ENCODE measurements at places on chromosomes 13 and 19.

- DNase-seq, result no peak
Observed at GRCh38 chr13:43959291-43959690, 79.6 kb downstream of the LACC1 start.

GRCh38 chr19:2523630-2524311, 47.8 kb downstream of the GADD45B start:
- DNase-seq, result peak; percentile 54

DNA sequence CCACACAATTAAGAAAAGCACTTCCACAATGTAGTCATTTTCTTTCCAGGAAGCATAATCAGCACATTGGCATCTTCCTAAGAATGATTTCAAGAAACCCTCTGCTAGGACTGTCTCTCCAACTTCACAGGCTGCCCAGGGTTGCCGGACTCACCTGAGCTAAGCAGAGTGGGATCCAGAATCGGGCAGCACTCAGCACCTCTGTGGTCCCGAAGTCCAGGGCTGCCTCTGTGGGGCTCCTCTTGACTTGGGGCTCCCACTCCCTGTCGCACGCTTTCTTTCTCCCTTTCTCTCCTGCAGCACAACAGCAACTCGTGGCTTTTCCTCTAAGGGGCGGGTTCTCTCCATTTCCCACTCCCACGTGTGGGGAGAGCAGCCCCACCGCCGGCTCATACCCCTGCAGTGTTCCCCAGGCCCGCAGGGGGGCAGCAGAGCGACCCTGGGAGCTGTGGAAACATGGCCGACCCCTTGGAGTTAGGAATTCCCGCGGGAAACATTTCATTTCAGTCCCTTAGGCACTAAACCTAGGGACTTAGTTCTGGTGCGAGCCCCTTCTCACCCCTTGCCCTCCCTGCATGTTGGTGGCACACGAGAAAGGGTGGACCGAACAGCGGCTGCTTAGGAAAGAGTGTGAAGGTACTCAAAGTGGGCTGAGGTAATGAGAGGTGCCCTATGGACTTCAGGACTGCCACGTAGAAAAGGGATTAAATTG, at the start of gene TMEM272:
TSS of gene TMEM272 (minus strand) at position 316 of the 712 bp plus-strand sequence. CDS start 6,647 bp downstream, outside the sequence.
- DNase-seq, result peak; percentile 77

DNA sequence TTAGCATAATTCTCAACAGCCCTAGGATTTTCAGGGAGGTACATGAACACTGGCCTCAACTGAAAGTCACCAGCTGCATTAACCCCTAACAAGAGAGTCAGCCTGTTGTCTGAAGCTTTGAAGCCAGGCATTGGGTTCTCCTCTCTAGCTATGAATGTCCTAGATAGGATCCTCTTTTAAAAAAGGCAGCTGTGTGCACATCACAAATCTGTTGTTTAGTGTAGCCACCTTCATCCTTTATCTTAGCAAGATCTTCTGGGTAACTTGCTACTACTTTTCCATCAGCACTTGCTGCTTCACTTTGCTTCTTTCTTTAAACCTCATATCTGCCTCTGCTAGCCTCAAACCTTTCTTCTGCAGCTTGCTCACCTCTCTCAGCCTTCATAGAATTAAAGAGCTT, 1692.1 kb downstream of the EFNB2 start:
- DNase-seq, result no peak

DNA sequence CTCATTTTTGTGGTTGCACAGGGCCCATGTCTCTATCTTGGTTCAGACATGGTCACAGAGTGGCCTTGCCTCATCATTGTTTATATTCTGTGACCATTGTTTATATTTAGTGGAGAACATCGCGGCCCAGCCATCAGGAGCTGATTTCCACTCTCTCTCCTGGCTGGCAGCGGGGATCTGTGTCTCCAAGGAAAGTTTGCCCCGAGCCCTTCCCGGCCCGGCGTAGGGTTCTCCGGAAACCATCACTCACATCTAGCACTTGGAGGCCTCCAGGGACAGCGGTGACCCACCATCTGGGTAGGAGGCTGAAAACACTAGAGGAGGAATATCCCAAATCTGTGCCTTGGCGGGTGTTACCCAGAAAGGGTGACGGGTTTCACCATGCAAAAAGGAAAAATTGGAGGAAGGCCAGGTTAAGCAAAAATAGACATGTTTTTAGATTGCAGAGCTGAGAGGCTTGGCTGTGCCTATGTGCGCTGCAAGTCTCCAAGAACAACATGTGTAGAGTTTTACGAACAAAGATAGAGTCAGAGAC, 726 bp upstream of the ZNF358 start:
- DNase-seq, result no peak

DNA sequence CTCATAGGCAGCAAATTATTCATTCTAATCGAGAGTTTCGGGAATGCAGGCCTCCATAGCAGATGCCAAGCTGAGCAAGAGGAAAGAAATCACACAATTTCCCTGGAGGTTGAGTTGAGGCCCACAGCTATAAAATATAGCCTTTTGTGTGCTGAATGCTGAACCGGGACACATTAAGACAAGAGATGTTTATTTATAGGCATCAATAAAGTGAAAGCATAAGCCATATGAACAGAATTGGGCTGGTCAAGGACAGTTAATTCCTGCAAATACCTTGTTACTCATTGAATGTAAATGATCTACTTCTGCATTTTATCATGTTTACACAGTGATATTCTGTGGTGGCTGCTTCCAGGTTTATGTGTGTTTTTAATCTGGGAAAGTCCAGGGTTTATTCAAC, 461.7 kb downstream of the KLF12 start:
- DNase-seq, result peak; percentile 46

- peak; percentile 41 for DNase-seq
Observed at GRCh38 chr13:110371550-110372465, 64.7 kb downstream of the COL4A2 start.

DNA sequence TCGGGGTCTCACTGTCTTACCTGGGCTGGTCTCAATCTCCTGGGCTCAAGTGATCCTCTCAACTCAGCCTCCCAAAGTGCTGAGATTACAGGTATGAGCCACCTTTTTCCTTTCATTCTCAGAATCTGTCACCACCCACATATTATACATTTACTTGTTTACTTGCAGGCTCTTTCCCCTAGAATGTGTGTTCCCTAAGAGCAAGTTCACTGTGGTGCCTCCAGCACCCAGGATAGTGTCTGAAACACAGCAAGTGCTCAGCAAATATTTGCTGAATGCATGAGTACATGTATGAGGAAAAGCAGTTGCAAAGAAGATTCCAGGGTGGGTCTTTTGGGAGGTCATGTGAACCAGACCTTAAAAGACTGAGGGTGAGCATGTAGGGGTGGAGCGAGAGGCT, 96.8 kb downstream of the RGCC start:
- DNase-seq, result no peak

All from A549 (cell line).